ENCODE measurements at places on chromosomes 2 and 18. TPM values are rescaled to one million over a fixed set of nuclear protein-coding genes. Genes with fewer than 3 reads are reported as not detected.

Gene INHBB
- total RNA-seq = not detected

Gene SEPTIN10
- total RNA-seq = 101 TPM

Gene ALPP
- not detected for total RNA-seq

DNA sequence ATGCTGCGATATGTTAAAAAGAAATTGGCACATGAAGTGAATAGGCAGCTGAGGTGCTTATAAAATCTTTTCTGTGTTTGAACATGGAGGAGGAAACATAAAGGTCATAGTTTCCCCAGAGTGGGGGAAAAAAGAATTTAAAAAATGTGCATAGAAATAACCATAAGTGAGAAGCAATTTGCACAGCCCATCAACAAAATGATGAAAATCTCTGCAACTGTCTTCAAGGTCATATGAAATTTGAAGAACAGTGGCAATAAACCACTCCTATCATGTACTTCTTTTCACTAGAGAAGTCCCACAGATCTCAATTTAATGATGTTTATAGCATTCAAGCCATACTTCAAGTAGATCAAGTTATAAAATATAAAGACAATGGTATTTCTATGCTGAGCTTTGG is 46.7 kb upstream of the ZNF804A start:
- no peaks in the 10 kb centered on the region for H3K27me3 ChIP-seq
- no peak overlapping the region for H3K4me3 ChIP-seq
- DNase-seq = no peak
- no peak overlapping the region for H3K27ac ChIP-seq

GRCh38 chr2:25851740-25852503 is 26.4 kb downstream of the ASXL2 start:
- peak overlapping the region; percentile 1 for H3K27ac ChIP-seq
- no peaks in the 10 kb centered on the region for H3K27me3 ChIP-seq
- H3K36me3 ChIP-seq = no peaks in the 10 kb centered on the region
- DNase-seq = peak; percentile 92
- peak overlapping the region; percentile 17 for H3K4me3 ChIP-seq

GRCh38 chr2:128402911-128403670 is 84.4 kb upstream of the HS6ST1 start:
- H3K27ac ChIP-seq = no peak overlapping the region
- no peaks in the 10 kb centered on the region for H3K27me3 ChIP-seq
- H3K4me1 ChIP-seq = no peaks in the 10 kb centered on the region
- no peak overlapping the region for H3K4me3 ChIP-seq

GRCh38 chr2:186623084-186623483 is 33.2 kb downstream of the ITGAV start:
- H3K36me3 ChIP-seq = peaks cover 1% of the 10 kb centered on the region
- H3K27me3 ChIP-seq = no peaks in the 10 kb centered on the region
- no peak for DNase-seq
- H3K4me1 ChIP-seq = no peaks in the 10 kb centered on the region
- no peak overlapping the region for H3K27ac ChIP-seq

DNA sequence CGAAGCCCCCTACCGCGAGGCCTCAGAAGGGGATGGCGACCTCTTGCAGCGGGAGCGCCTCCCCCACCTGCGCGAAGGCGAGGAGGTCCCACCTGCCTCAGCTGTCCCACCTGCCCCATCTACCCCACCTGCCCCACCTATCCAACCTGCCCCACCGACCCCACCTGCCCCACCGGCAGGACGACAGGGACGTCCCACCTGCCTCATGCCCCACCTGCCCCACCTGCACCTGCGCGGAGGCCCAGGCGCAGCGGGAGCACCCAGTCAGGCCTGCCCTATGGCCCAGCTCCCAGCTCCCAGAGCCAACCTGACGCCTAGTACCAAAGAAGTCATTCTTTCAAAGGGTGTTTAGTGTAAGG is 489.1 kb upstream of the SMIM21 start:
- H3K27ac ChIP-seq = no peak overlapping the region
- DNase-seq = no peak
- no peak overlapping the region for H3K4me3 ChIP-seq

GRCh38 chr2:80476535-80477117 is 172.1 kb upstream of the LRRTM1 start:
- no peaks in the 10 kb centered on the region for H3K36me3 ChIP-seq
- no peaks in the 10 kb centered on the region for H3K4me1 ChIP-seq
- H3K27ac ChIP-seq = no peak overlapping the region
- H3K27me3 ChIP-seq = no peaks in the 10 kb centered on the region
- H3K4me3 ChIP-seq = no peak overlapping the region

- no peak for DNase-seq
- H3K27me3 ChIP-seq = no peaks in the 10 kb centered on the region
- no peaks in the 10 kb centered on the region for H3K4me1 ChIP-seq
- H3K36me3 ChIP-seq = no peaks in the 10 kb centered on the region
- H3K4me3 ChIP-seq = no peak overlapping the region
Measured at GRCh38 chr2:195985741-195986140, 82.9 kb downstream of the DNAH7 start.

DNA sequence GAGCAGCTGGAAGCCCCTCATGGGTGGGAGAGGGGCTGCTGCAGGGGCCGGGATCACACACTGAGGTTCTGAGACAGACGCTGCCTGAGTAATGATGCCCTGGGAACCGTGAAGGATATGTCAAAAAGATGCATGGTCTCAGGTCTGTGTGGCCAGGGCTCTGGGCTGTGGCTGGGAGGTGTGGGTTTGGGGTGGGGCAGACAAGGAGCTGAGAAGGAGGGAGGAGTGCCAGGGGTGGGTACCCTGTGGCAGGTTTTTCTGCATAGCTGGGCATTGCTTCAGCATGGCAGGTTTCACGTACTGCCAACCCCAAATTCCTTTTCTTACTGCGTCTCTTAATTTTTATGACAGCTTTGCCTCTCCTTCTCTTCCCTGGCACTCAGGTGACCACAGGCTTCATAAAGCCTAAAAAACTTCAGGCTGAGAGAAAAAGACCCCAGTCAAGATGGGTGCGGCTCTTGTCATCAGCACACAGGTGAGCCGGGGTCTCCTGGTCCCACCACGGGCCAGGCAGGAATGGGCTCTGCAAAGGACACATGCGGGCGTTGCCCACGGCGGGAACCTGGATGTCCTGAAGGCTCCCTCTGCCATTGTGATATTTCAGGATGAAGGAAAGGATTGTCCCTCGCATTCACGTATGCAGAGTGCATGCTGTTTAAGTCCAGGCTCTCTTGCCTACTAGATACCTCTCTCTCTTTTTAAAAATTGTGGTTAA is 18.0 kb downstream of the MALL start:
- H3K36me3 ChIP-seq = no peaks in the 10 kb centered on the region
- no peak overlapping the region for H3K27ac ChIP-seq
- DNase-seq = no peak
- H3K27me3 ChIP-seq = no peaks in the 10 kb centered on the region
- H3K4me3 ChIP-seq = no peak overlapping the region

DNA sequence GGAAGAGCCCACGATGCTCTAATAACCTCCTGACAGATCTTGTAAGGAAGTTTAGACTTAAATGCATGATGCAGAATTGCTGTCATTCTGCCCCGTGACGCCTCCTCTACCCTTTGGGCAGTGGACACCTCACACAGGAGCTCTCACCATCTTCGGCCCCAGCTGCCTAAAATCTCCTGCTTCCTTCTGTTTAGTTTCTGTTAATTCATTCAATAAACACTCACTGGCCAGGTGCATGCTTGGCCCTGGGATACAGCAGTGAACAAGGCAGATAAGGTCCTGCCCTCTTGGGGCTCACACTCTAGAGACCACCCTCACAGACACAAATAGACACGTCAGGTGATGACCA is 81.1 kb downstream of the SEPTIN10 start:
- H3K4me1 ChIP-seq = no peaks in the 10 kb centered on the region
- peaks cover 15% of the 10 kb centered on the region for H3K27me3 ChIP-seq
- no peak overlapping the region for H3K4me3 ChIP-seq

DNA sequence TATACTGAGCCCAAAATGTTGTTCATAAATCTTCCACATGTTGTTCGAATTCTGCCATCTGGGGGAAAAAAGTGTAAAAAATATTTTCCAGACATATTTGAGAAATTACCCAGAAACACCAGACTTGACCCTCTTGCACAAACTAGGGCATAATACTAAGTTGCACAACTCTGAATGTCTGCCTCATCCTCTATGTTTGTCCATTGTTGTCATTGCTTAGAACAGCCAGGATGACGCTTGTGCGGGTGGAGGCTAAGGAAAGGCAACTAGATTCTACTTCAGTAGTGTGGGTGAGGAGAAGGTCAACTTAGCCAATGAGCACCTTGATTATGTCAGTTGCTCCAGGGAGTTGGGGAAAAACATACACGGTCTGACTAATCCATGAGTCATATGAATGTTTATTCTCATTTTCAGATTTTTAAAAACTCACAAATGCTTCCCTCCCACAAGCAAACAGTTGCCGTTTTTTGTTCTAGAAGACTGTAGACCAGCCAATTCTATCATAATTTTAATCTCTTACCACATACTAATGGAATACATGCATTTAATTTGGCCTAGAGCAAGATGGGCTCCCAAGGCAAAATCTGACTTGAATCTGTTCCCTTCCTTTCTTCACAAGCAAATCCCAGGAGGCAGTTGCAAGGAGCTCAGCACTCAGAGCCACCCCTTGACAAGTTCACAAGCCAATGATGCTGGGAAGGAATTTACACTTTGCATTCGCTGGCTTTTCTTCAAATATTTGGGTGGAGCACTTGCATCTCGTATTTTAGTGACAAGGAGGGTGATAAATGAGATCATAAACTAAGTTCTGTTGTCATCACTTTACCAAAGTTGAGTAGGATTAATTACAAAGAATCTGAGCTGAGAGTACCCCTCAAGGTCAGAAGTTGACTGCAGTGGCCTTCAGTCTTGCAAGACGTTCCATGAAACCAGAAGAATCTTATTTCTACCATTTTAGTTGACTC is 163.2 kb upstream of the TWIST2 start:
- DNase-seq = peak; percentile 99
- H3K27me3 ChIP-seq = no peaks in the 10 kb centered on the region
- peak overlapping the region; percentile 9 for H3K4me3 ChIP-seq
- peak overlapping the region; percentile 83 for H3K27ac ChIP-seq
- H3K4me1 ChIP-seq = peaks cover 20% of the 10 kb centered on the region

- H3K36me3 ChIP-seq = no peaks in the 10 kb centered on the region
- H3K4me1 ChIP-seq = peaks cover 17% of the 10 kb centered on the region
- no peak overlapping the region for H3K27ac ChIP-seq
- no peaks in the 10 kb centered on the region for H3K27me3 ChIP-seq
- no peak overlapping the region for H3K4me3 ChIP-seq
Measured at GRCh38 chr2:144409241-144409640, 110.7 kb downstream of the ZEB2 start.

DNA sequence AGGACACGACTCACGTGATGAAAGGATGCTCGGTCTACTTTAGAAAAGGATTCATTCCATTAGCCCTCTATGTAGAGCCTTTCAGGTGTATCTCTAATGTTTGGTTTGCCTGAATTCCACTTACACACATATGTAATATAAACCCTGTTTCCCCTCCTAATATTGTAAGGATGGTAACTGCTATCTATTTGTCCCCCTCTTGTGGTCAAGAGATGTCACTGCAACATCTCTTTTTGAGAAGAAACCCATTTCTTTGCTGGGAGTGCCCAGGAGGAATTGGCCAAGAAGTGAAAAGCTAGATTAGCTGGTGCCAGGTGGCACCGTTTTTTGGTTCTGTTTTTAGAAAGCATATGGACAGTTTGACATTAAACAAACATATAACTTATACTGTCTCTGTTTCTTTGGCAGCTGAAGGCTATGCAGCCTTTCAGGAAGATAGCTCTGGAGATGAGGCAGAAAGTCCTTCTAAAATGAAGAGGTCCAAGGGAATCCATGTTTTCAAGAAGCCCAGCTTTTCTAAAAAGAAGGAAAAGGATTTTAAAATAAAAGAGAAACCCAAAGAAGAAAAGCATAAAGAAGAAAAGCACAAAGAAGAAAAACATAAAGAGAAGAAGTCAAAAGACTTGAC is 41.2 kb downstream of the RALBP1 start:
- H3K36me3 ChIP-seq = no peaks in the 10 kb centered on the region
- no peak overlapping the region for H3K4me3 ChIP-seq
- H3K27ac ChIP-seq = no peak overlapping the region
- H3K27me3 ChIP-seq = no peaks in the 10 kb centered on the region
- H3K4me1 ChIP-seq = peaks cover 6% of the 10 kb centered on the region

GRCh38 chr18:3612315-3612714 is 162.3 kb downstream of the TGIF1 start:
- H3K36me3 ChIP-seq = no peaks in the 10 kb centered on the region
- no peaks in the 10 kb centered on the region for H3K27me3 ChIP-seq
- no peak overlapping the region for H3K27ac ChIP-seq
- DNase-seq = no peak

DNA sequence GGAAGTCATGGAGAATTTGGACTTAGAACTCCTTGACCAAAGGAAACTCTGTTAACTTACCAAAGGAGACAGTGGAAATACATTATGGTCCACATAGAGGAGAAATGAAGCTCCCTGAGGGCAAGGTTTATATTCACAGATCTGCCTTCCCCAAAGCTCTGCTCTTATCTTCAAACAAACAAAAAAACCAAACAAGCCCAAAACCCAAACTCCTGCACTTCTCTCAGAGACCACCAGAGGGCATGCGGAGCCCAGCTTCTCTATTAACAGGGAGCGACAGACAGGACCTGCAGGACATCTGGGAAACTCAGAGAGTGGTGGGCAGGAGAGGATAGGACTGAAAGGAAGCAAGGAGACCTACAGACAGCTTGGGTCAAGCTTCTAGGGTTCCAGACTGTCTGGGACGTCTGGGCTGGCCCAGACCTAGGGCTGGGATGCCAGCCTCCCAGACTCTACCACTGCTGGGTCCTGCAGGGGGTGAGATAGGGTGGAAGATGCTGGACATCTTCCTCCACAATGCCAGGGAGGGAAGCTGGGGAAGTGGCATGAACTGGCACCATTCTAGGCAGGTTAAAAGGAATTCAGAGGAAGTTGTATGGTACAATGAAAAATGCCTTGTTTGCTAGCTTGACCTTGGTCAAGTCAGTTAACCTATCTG is 4.0 kb upstream of the WNT10A start:
- DNase-seq = peak; percentile 66
- no peak overlapping the region for H3K27ac ChIP-seq
- H3K4me1 ChIP-seq = no peaks in the 10 kb centered on the region

DNA sequence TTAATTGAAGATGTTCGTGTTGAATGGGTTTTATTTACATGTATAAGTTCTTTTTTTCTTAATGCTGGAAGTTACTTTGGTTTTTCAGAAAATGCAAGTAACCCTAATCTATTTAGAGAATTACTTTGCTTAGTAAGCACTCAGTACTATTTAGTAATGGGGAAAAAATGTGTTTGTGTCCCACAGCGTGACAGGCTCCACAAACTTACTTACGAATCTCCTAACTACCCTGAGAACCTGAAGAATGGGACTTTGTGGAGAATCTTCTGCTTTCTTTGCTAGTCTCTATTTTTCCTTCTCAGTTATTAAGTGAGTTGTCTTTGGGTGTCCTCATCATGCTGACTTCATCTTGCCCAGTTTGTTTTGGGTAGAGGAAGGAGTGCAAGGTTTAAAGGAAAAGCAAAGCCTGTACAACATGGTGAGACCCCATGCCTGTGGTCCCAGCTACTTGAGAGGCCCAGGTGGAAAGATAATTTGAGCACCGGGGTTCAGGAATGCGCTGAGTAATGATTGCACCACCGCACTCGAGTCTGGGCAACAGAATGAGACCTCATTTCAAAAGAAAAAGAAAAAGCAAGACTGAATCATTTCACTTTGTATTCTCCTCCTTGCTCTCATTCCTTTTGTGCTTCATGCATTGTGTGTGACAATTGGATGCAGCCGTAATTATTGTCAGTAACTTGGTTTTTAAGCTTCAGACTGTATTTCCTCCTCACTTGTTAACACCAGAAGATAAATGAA is 10.2 kb downstream of the NEDD4L start:
- peaks cover 2% of the 10 kb centered on the region for H3K4me1 ChIP-seq
- DNase-seq = peak; percentile 45
- H3K27ac ChIP-seq = no peak overlapping the region
- no peaks in the 10 kb centered on the region for H3K27me3 ChIP-seq
- no peaks in the 10 kb centered on the region for H3K36me3 ChIP-seq
- H3K4me3 ChIP-seq = no peak overlapping the region
